Hematopoietic multipotent progenitor cell treated with erythropoietin and hydrocortisone succinate and interleukin-3 and kit ligand, for 17 days (in vitro differentiated cells): ENCODE measurements at places on chromosomes 3 and 15.

DNA sequence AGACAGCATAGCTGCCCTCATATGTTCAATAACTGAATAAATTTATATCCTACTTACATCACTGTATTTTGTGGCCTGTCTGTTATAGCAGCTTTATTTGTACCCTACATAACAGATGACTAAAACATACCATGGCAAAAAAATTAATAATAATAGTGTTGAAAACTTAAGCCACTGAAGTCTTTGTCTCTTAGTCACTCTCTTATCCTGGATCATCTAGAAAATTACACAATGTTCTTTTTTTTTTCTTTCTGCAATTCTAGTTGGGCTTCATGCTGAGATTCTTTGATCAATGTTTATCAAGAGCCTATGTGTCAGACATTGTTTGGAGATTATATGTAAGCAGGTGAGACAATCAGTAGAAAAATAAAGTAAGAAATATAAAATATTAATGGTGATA is 519.3 kb upstream of the ARPP21 start:
- DNase-seq = no peak

DNA sequence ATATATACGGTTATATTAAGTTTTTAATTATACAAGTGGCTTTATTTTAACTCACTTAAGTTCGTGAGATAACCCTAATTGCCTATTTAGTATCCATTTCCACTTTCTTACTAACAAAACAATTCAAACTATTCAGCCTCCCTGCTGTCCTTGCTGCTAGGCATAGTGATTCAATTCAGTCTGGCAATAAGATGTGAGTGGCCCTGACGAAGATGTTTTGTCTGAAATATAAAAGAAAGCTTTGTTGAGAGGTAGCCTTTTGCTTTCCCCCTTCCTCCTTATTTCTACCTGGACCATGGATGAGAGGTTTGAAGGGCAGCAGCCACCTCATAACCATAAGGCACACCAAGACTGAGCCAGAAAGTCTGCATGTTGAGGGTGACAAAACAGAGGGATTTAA is 89.3 kb upstream of the TRIM42 start:
- no peak for DNase-seq

DNA sequence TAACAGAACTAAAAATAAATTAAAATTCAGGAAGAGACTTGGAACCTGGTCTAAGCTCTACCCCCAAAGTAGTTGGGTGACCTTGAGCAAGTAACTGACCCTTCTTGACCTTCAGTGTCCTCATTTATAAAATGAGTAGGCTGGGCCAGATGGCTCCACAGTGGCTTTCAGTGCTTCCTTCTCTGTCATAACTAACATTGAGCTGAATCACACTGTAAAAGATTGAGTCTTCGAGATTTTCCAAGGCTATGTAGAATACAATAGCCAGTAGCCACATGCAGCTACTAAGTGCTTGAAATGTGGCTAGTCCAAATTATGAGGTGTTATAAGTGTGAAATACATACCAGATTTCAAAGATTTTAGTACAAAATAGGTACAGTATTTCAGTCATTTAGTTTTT is 313.3 kb downstream of the MECOM start:
- DNase-seq = no peak

GRCh38 chr3:55180161-55180560 is 252.3 kb upstream of the LRTM1 start:
- DNase-seq = no peak

DNA sequence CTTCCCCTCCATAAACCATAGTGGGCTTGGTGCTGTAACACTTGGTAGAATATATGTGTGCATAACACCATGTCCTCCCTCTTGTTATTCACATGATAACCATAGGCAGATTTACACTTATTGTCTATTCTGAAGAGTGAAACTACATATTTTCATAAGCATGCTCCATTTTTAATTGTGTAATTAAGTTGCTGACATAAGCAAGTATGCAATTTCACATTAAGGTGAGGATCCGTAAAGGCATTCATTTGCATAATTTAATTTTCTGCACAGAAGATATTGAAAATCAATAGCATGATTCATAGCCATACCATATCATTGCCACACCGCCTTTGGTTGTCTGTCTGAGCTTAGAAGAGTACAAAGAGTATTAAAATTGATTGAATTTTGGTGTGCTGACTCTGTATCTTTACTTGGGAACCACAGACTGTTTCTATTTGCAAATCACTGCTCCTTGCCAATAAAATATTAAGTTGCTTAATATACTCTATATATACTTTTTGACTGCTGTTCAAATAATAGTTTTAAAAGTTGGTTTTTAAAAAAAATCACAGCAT is 182.4 kb downstream of the PTPRG start:
- DNase-seq = no peak

DNA sequence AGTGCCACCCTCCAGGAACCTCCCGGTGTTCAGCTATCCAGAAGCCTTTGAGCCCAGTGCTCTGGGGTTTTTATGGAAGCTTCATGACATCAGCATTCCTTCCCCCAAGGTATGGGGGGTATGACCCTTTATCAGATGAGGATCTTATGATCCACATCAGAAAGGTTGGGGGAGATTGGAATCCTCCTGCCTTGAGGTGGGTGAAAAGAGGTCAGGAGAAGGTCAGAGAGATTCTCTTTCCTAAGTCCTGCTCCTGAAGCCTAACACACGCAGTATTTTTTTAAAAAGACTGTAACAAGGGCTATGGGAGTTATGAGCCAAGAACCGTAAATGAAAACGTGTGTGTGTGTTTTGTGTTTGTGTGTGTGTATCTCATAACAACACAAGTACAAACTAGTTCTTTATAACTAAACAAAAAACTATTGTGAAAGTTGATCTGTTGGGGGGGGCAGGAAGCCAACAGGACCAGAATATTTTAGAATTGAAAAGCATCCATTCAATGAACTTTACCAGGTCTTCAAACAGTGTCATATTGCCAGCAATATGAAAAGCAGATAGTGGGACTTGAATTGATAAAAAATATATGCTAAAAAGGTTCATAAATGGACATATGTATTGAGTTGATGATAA is 13.2 kb downstream of the MKRN3 start:
- DNase-seq = no peak

DNA sequence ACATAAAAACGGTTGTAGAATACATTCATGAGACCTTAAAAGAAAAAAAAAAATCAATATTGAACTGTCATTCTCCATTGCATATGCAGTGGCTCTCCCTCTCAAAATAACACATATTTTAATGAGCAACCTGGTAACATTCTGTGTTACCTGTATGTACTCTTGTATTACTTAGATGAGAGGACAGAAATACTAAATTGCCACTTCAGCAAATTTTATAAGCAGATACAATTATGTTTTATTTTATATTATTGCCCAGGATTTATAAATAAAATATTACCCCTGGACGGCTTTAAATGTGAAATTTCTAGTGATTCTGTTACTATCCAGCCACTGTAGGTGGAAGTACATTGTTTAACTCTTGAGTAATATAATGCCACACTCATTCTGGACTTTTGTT is 463.2 kb upstream of the ROBO1 start:
- no peak for DNase-seq

DNA sequence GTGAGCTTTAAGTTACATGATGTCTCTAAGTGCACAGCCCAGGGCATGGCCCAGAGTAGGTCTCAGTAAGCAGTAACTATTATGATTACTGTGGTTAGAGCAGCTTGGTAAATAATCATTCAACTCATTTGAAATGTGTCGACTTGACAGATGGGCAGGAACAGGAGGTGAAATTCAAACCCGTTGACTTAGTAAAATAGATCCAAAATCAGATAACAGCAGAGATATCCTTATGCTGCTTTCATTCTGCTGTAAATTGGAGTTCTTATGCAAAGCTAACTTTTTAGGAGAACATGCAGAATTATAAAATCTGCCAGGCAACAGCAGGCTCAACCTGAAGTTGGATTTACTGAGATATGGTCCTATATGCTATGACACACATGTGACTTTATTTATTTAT is 118.7 kb upstream of the KLHL25 start:
- no peak for DNase-seq

DNA sequence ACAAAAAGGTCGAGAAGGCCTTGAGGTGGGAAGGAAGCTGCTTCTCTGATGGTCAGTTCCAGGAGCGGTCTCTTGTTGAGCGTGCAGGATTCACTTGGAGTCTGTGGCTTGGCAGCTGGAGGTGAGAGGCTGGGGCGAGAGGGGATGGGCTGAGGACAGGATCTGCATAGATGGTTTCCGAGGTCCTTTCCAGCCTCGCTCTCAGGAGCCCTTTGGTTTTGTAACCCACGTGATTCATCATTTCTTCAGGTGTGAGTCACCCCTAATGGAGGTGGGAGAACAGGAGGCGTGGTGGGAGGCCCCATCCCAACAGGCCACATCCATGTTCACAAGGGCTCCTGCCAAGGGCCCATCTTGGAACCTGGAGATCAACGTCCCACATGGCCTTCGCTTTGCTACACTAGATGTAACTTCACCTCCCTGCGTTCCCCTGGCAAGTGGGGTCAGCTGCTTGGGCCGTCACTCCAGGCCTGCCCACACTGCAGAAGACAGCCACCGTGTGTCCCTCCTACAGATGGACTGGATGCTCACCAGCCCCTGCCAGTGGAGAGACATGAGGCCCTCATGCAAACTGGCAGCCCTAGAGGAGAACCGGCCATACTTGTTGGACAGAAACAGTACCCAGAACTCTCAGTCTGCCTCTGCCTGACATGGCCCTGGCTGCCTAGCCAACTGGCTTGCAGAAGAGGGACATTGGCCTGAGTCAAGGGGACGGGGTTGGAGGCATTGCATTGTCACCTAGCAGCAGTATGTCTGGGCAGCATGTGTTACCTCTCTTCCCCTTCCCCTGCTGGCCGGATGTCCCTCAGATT is 1.6 kb upstream of the PCSK6 start:
- DNase-seq = peak; percentile 5

DNA sequence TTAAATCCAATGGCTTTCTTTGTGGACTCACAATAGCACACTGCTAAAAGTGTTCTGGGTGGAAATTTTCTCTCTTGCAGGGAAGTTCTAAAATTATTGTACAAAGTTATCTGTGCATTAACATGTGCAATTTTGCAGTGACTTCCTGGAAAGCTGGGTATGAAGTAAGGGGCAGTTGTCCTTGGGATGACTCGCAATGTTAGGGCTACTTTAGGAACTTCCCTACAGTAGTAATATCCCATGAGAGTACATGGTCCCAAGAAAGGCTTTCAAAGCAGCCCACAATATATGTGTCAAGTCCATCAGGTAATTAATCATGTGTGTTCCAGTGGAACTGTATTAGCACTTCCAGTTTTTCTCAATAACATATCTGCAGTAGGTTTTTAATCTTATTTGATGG is 201.0 kb upstream of the UBE2E2 start:
- no peak for DNase-seq

GRCh38 chr3:109115451-109115850 is 2.5 kb downstream of the MORC1 start:
- no peak for DNase-seq

GRCh38 chr3:52779011-52779836 is 1.8 kb downstream of the ITIH1 start:
- DNase-seq = no peak

DNA sequence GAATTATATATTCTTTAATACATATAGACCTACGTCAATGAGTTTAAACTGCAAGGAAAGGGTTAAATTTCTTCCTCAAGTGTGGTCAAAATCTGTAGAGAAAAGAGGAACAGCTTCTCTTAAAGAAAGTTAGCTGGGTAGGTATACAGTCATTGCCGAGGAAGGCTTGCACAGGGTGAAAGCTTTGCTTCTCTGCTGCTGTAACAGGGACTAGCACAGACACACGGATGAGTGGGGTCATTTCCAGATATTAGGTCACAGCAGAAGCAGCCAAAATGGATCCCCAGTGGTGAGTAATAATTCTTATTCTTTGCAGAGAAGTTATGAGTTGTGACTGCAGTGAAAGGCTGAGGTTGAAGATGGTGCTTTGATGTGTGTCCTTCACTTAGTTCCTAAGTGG is at the start of gene CD86:
CD86 (plus strand) TSS at position 148 of the 400 bp plus-strand sequence; CDS start at position 276, 128 bp downstream.
- DNase-seq = no peak

- no peak for DNase-seq
Observed at GRCh38 chr3:25040748-25041147, 387.3 kb upstream of the RARB start.

DNA sequence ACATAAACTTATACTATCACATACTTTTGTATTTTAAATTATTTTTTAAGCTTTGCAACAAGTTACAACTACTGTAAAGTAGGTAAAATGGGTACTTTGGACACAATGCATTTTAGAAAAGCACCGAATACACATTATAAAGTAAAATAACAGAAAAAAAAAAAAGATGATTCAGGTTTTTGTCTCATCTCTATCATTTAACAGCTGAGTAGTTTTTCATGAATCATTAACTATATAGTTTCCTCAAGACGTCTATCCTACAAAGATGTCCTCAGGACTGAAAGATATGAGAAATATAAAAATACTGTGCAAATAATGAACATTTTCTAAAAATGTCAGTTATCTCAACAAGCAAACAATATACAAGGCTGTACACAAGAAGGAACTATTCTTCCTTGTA is 46.9 kb downstream of the ANKRD28 start:
- DNase-seq = no peak

DNA sequence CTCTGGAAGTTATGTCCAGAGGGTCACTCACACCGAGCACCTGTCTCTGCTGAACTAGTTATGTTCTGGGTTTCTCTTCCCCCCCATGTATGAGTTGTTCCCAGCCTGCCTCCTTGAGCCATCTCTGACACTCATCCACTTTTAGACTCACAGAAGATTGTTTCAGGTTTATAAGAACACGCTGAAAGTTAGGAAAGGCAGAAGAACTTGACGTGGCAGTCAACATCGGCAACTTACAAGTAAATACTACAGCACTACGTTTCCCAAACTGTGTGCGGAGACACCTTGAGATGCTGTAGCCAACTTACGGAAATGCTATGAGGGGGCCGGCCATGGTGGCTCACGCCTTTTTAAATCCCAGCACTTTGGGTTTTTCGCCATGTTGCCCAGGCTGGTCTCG is 318.0 kb downstream of the ZNF621 start:
- DNase-seq = no peak

- DNase-seq = no peak
Observed at GRCh38 chr15:46815765-46816164, 901.5 kb upstream of the SEMA6D start.

DNA sequence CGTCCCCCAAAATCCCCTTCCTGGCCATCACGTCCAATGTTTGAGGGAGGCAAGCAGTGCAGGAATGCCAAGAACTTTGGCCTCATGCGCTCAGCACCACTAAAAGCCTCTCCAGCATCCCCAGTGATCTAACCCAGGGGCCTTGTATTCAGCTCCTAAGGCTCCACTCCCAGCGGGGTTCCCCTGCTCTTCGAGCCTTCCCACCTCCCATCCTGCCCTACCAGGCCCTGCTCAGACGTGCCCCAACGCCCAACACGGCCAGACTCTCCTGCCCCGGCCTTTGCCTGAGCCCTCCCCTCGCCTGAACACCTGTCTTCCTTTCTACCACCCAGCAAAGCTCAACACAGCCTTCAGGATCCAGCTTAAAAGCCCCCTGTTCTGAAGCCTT is 30.5 kb downstream of the PLXND1 start:
- DNase-seq = no peak

DNA sequence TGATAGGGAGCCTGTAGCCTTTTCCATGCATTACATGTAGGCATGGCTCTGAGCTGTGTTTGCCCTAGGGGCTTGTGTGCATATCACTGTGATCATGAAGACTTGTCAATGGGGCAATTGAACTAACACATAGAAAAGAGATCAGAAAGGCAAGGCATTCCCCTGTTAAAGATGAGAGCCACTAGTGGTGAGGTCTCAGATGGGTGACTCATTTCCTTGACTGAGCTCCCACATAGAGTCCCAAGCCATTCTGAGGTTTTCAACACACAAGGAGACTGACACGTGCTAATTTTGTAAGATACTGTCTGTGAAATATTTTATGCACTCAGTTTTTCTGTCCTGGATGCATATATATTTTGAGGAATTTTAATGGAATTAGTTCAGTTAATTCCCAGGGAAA is 53.8 kb downstream of the SAMMSON start:
- DNase-seq = no peak

GRCh38 chr3:31011380-31011779 is 116.9 kb upstream of the GADL1 start:
- no peak for DNase-seq
